Skeletal muscle cell (primary cell): ENCODE measurements at places on chromosomes 2 and 18.

DNA sequence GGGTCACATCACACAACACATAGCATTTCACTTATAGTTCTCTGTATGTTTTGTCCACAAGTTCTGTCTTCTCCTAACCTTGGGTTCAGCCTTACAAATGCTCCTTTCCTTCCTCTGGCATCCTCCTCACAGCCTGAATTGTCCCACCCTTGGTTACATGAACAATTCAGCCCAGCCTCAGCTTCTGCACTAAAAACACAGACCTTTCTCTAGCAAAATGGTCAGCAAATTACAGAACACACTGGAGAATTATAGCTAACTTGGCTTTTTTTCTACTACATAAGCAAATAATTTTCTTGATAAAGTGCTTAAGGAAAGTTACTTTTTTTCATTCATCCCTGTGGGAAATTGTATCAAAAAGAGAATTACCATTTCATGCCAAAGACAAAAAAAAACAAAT, 94.8 kb upstream of the COL5A2 start:
- no peak for DNase-seq

DNA sequence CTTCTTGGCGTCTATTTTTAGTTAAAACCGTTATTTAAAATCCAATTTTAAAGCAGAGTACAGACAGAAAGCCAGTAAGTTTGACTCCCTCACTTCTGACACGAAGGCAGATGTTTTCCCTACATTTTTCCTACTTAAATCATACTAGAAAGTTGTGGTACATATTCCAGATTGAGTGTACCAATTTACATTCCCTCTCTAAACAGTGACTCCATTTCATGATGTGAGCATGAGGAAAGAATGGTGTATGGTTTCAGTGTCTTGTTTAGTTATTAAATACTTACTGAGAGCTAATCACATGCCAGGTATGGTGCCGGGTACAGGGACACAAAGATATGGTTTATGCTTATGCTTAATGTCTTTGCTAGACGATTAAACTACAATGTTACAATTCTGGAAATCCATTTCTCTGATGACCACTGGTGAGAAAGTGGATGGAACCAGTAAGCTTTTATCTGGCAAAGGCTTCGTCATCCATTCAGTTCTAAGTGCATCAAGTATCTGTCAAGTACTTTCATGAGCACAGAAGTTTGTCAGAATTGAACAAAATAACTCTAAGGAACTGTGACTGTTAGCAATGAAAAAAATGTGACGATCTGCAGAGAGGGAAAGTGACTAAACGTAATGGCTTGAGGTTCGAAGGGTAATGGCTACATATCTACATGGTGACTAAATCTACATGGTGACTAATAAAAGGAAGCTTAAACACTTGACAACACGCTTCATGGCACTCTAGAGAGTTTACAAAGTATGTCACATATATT, 25.7 kb downstream of the MAP4K3 start:
- DNase-seq, result peak; percentile 49

DNA sequence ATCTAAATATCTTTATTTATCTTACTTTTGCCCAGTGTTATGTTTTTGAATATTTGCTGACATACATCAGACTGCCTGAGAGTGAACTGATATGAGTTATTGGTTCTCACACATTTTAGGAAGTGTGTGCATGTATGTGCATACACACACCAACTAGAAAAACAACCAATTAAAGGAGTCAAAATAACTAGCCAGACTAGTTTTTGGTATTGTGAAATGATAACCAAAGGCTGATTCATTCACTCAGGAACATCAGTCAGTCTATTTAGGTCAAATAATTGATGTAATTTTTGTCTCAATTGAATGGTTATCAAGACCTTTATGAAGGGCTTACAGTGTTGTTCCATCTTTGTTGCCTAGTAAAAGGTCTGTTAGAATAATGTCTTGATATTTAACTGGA, 369.3 kb upstream of the VRK2 start:
- no peak for DNase-seq

GRCh38 chr2:167398873-167399272, 510.6 kb downstream of the XIRP2 start:
- DNase-seq, result no peak

GRCh38 chr18:13477147-13477683, 249.1 kb downstream of the FAM210A start:
- DNase-seq, result no peak

- DNase-seq, result peak; percentile 38
These were observed 217.8 kb upstream of the NXPH2 start for GRCh38 chr2:138997856-138998517.

GRCh38 chr18:9856092-9856491, 29.7 kb upstream of the TXNDC2 start:
- DNase-seq, result no peak

DNA sequence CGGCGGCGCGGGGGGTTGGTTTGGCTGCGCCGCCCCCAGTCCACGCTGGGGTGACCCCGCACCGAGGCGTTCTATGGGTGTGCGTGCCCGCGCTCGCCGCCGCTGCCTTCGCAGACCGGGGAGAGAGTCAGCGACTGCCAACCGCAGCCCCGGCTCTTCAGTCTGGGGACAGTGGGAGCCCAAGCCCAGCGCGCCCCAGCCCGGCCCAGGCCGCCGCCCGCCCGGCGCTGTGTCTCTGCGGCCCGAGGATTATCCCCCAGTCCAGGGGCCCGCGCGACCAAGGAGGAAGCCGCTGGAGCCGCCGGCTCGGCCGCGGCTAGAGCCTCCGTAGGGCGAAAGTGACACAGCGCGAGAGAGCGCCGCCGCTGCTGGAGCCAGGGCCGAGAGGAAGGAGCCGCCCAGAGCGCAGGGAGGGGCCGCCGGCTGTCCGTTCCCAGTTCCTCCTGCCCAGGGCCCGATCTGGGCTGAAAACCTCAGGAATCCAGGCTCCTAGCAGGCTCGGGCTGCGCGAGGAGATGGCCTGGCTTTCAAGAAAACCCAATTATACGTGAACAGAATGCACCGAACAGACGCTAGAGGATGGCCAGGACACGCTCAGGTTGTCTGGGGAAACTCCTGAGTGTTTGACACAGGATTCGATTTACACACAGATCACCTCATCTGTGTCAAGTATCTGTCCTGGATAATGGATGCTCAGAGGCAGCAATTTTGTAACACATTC, 2.4 kb downstream of the CTIF start:
- peak; percentile 39 for DNase-seq

GRCh38 chr2:181607629-181608590, 49.0 kb downstream of the CERKL start:
- no peak for DNase-seq

DNA sequence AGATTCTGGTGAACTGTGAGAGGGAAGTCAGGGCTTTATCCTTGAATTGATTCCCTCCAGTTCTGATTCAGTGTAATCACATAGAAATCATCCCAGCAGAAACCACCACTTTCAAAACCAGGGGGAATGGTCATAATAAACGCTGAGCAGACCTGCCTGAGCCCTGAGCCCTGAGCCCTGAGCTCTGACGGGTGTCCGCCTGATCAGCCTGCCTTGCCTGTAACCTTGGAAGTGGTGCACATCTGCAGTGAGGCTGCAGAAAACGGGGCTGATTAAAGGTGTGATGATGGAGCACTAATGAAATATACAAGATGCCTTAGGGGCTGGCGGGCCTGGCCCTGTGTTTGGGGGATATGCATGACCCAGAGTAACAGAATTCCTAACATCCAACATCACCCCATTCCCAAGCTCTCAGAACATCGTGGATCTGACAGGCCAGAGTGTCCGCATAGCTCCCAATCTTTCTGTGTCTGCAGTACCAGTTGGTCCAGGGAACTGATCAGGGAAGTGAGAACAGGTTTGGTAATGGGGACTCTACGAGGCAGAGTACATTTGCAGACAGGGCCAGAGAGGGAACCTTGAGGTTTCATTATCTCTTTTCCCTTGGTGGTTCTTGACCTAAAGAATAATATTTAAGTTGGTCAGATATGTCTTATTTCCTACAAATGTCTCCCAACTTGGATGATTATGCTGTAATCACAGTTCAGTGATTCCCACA, 37.8 kb downstream of the KCTD18 start:
- DNase-seq, result no peak

DNA sequence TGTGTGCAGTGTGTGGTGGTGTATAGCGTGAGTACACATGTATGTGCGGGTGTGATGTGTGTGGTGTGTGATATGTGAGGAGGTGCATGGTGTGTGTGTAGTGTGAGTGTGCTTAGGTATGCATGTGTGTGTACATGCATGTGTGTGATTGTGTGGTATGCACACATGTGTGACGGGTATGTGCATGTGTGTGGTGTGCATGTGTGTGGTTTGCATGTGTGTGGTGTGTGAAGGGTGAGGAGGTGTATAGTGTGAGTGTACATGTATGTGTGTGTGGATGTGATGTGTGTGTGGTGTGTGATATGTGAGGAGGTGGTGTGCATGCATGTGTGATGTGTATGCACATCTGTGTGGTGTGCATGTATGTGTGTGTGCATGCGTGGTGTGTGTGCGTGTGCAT, 105.6 kb downstream of the CMPK2 start:
- DNase-seq, result no peak

DNA sequence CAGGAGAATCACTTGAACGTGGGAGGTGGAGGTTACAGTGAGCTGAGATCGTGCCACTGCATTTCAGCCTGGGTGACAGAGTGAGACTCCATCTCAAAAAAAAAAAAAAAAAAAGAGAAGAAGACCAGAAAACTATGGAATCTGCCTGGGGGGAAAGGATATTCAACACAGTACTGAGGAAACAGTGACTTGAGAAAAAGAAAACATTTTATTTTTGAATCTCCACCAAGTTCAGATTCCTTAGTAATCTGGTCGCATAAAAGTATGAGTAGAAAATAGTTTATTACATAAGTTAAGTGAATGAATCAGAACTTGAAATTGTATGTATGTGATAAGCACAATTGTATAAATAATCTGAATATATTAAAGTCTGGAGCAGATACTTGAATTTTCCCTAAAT, 13.0 kb upstream of the HAT1 start:
- no peak for DNase-seq
